ENCODE measurements at places on chromosomes 7 and 10.

DNA sequence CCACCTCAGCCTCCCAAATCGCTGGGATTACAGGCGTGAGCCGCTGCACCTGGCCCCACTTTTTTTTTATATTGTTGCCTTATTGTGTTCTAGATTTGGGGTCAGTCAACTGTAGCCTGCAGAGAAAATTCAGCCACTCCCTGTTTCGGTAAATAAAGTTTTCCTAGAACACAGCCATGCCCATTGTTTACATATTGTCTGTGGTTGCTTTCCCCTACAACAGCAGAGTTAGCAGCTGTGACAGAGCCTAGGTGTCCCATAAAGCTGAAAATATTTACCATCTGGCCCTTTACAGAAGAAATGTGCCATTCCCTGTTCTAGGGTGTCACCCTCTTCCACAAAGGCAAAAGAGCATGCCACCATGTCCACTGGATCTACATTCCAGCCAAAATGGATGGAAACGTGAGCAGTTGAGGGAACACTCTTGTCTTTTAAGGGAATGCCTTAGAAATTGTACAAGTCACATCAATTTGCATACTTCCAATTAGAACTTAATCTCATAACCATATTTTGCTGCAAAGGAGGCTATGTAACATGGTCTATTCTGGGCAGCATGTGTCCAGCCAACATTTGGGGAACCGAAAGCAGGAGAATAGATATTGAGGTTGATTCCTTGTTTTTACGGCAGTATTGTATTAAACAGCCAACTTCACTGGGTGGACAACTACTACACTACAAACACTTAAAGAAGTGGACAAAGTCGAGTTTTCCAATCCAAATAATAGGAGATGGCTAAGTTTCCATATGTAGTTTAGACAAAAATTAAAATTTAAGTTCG lies 11.0 kb upstream of the BLVRA start:
- no peak for DNase-seq

GRCh38 chr10:22710139-22710745 lies 4.1 kb downstream of the PIP4K2A start:
- DNase-seq = no peak

DNA sequence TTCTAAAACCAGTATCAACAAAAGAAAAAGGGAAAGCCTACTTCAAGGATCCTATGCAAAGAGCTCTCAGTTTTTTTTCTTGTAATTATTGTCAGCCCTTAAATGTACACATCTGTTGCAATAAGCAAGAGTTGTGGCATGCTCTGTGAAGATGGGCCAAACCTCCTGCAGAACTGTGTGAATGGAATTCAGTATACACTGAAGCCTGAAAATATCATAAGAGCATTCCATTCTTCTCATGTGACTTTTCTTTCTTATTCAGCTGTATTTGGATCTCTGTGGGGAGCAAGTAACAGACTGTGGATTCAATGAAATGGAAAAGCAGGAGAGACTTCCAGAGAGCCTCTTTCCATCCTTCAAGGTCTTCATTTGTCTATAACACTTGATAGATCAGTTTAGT lies 130.7 kb downstream of the SAMD9 start:
- DNase-seq = no peak

DNA sequence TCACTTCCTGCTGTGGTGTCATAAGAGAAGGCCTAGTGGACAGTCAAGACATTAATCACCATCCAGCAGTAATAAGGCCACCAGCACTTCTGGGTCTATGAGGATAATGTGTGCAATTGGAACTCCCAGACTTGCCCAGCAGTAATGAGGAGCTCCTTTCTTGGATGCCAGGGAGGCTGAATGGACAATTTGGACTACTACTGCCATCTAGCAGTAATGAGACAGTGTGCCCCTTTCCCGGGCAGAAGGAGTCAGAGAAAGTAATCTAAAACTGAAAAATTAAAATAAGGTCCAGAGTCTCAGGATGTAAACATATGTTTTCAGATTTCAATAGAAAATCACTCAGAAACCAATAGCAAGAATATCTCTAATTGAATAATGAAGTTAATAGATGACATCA lies 400.4 kb downstream of the CDC14C start:
- no peak for DNase-seq

GRCh38 chr7:506921-507622 lies 12.6 kb downstream of the PDGFA start:
- DNase-seq = no peak

- DNase-seq = no peak
These were observed 1.6 kb downstream of the MSRB2 start for GRCh38 chr10:23096802-23097549.

GRCh38 chr10:78407966-78408365 lies 374.3 kb downstream of the RPS24 start:
- DNase-seq = no peak

- no peak for DNase-seq
These were observed 79.8 kb downstream of the ABI1 start for GRCh38 chr10:26780793-26781601.

DNA sequence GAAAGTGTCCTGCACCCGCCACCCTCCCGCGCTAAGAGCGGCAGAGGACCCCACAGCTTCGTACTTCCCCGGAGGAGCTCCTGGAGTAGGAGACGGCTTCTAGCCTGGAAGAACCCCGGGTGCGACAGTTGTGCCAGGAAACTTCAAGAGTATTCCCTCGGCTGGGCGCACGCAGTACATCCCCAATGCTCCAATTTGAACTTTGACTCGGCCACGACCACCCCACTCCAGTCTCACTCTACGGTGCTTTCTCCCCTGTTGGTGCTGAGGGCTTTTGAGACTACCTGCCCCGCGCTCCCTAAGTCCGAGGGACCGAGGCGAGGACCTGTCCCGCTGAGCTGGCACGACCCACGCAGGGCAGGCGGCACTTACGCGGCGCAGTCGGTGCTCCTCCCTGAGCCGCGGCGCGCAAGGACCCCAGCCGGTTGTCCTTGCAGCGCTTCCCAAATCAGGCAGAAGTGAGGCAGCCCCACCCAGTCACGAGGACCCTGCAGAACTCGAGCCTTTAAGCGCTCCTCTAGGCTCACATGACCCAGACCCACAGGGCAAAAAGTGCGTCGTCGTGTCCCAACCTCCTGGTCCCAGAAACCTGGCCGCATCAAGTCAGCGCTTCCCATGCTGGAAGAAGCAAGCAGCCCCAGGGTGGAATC lies at the start of gene CPVL:
Gene CPVL, minus strand, starts transcription at position 481 of the 650 bp plus-strand sequence. CDS start 25,476 bp downstream, outside the sequence.
- DNase-seq = peak; percentile 82

DNA sequence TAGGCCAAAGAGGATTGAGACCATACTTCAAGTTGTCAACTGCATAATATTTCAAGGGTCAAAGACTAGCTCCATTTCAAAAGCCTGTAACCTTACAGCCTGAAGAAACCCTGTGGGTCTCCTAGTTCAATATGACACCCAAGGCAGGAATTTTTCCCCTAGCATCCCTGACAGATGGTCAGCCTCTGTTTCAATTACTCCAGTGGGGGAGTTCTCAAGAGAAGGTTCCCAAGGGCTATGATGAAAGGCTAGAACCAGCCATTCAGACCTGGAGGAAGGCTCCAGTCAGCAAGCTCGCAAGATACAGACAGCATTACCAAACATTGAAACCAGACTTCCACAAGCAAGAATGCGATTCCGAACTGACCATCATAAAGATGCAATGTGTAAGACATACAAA lies 1.6 kb downstream of the HTR7 start:
- DNase-seq = no peak

DNA sequence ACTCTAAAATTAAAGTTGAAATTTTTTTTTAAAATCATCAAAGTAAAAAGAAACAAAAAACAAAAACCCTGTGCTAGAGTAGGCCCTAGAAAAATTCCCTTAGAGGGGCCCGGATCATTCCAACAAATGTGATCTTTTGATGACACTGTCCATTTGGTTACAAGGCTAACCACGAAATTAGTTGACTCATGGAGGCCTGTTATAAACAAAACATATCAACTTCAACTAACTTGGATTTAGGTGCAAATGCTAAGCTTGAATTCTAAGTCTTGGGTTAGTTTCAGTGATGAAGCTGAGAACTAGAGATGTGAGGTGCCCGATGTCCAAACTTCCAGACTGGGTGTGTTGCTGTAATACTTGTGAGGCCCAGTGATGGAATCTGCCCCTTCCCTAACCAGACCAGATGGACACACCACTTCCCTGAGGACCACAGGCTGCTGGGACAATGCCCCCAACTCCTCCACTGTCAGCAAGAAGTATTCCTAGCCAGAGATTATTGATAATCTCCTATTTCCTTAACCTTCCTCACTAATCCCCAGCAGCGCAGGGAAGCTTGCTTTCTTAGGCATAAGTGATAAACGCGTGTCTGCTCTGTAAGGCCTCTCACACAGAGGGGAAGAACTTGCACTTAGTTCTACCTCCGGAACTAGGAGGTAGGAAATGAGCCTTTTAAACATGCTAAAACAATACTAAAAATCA lies 108.7 kb downstream of the RAPGEF5 start:
- DNase-seq = no peak

- DNase-seq = peak; percentile 34
These were observed at the start of gene DNAJC12 for GRCh38 chr10:67837541-67838314. DNAJC12 (minus strand) TSS chr10:67838188; CDS start chr10:67838011, 177 bp downstream.

DNA sequence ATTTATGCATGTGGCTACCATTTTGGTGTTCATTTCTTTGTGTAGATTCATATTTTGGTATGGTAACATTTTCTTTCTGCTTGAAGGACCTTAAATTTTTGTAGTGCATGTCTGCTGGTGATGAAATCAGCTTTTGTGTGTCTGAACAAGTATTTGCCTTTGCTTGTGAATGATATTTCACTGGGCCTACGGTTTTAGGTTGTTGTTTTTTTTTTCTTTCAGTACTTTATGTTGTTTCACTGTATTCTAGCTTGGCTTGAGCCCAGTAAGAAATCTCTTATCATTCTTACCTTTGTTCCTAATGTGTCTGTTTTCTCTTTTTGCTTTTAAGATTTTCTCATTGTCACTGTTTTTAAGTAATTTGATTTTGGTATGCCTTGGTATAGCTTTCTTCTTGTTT lies 31.9 kb downstream of the SAMD8 start:
- no peak for DNase-seq

DNA sequence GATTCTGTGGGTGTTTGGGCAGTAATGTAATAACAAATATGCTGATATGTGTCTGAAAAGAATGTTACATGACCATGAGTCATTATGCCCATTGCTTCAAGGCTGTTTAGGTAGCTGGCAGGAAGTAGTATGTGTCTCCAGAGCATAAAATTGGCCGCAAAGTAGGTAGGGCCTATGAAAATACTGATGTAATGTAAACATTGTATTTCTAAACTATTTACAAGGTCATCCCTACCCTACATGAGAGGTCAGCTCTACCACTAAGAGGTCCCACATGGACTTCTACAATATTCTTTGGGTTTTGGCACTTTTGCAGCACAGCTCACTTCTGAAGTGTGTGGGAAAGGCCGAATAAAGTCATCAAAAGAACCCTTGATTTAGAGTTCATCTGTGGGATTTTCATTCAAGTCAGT lies 301.9 kb downstream of the AHR start:
- no peak for DNase-seq

All from esophagus muscularis mucosa (tissue), 4 donors.